Islet precursor cell (in vitro differentiated cells): ENCODE measurements at places on chromosomes 13 and 19.

- DNase-seq = no peak
These were observed 4.5 kb downstream of the AMER2 start for GRCh38 chr13:25167382-25168174.

GRCh38 chr19:18119013-18119716, 21.6 kb downstream of the MAST3 start:
- DNase-seq = no peak

GRCh38 chr13:113608967-113609533, 24.5 kb downstream of the TFDP1 start:
- DNase-seq = no peak

DNA sequence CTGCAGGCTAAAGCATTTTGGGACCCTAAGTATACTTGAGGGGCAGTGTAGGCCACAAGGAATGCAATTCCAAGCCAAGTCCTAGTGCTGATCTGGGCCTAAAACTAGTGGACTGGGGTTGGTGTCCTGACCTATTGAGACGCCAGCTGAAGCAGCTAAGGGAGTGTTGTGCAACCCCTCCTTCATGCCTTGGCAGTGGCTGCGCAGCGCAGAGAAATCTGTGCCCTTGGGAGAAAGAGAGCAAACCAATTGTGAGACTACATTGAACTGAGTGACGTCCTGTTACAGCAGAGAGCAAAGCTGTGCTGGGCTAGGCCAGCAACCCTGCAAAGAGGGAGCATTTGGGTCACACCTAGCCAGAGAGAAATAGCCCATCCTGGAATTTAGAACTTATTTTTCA, 2715.0 kb upstream of the PCDH20 start:
- DNase-seq = peak; percentile 45

GRCh38 chr19:41813911-41814310, 17.5 kb downstream of the CEACAM3 start:
- no peak for DNase-seq

- no peak for DNase-seq
These were observed 1342.5 kb upstream of the SLC10A2 start for GRCh38 chr13:104408733-104409132.

GRCh38 chr19:5448374-5448773, 6.8 kb upstream of the ZNRF4 start:
- no peak for DNase-seq

DNA sequence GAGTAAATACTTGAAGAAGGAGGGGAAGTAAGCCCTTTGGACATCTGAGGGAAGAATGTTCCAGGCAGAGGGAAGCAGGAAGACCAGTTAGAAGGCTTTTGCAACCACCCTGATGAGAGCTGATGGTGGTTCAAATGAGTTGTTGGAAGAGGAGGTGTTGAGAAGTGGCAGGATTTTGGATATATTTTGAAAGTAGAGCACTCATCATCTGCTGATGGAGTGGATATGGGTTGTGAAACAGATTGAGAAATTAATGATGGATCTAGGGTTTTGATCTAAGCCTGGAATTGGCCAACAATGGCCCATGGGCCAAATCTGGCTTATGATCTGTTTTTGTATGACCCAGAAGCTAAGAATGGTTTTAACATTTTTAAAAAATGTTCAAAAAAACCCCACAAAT, 230.7 kb downstream of the NDFIP2 start:
- no peak for DNase-seq

DNA sequence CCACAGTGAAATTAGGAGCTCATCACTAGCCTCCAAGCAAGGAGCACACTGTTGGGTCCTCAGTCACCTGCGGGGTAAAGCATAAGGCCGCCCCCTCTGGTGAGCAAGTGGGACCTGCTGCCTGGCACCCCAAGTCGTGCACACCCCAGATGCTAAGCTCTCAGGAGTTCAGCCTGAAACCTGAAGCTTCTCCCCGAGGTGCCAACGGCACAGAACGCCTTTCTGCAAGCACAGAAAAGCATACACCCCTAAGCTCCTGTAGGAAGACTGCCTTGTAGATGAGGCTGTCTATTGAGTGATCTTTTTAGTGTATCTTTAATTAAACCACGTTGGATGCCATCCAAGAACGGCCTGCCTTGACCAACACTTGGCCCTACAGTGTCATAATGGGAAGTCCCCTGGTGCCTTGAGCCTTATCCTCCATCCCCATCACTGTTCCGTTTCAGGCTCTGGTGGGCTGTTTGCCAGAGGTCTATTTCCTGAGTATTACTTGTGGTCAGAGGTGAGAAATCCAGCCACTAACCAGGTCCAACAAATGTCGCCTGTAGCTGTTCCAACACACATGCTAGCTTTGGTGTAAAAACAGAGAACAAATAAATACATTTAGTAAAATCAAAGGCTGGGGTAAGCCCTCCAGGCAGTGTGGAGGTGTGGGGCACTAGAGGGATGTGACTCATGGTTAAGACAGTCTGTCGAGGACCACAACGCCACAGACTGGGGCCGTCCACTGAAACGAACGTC, 44.8 kb downstream of the C13orf42 start:
- peak; percentile 74 for DNase-seq

DNA sequence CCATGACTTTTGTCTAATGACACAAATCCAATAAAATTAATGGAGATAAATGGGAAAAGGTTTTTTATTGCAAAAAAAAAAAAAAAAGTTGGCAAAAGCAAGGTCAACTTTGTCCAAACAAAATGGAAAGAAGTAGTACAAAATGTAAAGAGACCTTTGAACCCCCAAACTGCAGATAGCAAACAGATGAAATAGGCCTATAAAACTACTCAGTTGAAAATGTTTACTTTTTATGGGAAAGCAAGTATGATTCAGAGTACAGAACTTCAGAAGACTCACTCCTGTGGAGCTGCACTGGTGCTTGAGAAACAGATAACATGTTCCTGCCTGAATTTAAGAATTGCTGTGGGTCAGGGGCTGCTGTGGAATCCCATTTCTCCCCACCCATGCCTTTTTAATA, 9.8 kb upstream of the ZNF177 start:
- no peak for DNase-seq

DNA sequence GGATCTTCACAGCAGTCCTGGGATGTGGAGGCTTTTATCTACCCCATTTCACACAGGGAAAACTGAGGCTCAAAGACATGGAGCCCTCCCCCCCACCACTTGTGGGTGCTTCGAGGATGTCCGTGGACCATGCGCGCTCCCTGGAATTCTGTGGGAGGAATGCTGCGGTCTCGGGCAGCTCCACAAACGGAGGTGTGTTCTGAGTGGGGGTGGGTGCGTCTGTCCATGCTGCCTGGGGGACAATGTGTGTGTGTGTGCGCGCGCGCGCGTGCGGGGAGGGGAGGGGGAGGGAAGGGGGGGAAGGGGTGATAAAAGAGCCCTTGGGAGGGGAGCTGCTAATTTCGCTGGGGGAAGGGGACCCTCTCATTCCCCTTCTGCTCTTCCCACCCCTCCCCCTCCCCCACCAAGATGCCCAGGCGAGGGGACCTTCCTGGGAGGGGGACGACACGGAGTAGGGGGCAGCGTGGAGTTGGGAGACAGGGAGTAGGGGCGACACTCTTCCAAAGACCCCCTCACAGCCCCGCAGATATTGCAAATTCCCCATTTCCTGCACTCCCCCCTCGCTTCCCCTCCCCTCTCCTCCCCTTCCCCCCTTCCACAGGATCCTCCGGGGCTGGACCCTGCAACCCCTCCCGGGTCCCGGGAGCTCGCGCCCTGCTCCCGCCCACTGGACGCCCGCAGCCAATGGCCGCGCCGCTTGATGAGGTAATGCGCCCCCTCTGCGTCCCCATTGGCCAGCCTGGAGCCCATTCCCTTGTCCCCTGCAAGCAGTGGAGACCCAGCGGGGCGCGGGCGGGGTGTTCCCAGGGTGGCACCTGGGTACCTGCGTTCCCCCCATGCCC, 18.9 kb upstream of the ZNRF4 start:
- peak; percentile 95 for DNase-seq

- no peak for DNase-seq
These were observed 211.7 kb upstream of the STARD13 start for GRCh38 chr13:33497146-33497845.

DNA sequence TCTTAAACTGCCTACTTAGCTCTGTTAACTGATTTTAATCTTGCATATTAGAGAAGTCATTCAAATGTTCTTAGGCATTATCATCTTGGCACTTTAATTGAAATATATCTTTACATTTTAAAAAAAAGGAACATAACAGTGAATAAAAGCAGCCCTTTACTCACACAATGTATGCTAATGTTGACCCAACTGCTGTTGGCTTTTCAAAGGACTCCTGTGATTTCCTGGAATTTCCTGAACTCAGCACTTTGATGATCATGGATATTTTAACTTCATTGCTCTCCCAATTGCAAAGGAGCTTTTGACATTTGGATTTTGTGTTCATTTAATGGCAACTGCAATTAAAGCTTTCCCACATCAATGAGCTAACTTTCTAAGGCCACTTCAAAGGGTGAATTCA, 1230.3 kb downstream of the DIAPH3 start:
- no peak for DNase-seq

DNA sequence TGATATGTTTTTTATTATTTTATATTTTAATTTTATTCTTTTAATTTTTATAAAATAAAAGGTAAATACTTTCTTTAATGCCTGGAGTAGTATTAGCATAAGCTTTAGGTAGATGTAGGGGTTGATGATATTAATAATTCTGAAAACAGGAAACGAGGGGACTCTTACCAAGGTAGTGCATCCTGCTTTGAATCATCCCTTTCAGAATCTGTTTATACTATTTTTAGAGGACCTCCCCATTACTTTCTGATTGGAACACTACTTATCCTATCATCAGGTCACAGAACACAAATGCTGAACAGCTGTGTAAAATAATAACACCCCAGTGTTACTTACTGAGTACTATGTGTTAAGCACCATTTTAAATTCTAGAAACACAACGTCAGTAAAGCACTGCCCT, 27.3 kb downstream of the COG6 start:
- no peak for DNase-seq

GRCh38 chr13:114164053-114164452, 15.0 kb upstream of the CFAP97D2 start:
- DNase-seq = no peak
